ENCODE measurements at places on chromosomes 11 and 22.

DNA sequence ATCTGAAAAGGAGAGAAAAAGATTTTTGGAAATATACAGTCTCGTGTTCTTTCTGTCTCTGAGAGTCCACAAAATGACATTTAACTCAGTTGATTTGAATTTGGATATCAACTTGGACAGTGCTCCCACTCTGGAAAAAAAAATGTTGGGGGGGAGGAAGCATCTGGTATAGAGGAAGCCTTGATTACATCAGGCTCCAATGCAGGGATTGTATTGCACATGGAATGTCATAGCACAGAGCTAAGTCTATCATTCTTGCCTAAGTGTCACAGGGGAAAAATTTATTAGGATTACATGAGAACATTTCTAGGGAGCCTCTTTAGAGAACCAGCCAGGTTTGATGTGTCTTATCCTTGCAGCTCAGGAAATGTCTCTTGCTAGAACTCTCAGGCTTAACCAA, 23.0 kb downstream of the MS4A6A start:
- no peak for DNase-seq

GRCh38 chr11:65896034-65896999, 3.9 kb downstream of the FOSL1 start:
- no peak for DNase-seq

- no peak for DNase-seq
These were observed 170.0 kb downstream of the NCAM1 start for GRCh38 chr11:113131036-113131775.

GRCh38 chr11:69573761-69574607, 67.0 kb upstream of the CCND1 start:
- no peak for DNase-seq

DNA sequence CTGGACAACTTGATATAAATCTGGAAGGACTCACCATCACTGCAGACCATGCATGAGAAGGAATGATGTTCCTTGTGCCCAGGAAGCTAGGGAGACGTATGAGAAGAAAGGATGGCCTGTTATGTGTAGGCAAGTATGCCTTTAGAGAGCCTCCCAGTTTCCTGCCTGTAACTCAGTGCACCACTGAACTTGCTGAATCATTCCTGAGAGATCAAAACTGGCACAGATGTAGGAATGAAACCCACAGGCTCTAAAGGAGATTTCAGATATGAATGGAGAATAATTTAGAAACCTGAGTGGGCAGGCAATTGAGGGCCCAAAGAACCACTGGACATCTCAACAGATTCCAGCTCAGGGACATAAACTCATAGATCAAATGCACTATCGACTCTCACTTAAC, 38.4 kb upstream of the PRSS23 start:
- DNase-seq, result no peak

DNA sequence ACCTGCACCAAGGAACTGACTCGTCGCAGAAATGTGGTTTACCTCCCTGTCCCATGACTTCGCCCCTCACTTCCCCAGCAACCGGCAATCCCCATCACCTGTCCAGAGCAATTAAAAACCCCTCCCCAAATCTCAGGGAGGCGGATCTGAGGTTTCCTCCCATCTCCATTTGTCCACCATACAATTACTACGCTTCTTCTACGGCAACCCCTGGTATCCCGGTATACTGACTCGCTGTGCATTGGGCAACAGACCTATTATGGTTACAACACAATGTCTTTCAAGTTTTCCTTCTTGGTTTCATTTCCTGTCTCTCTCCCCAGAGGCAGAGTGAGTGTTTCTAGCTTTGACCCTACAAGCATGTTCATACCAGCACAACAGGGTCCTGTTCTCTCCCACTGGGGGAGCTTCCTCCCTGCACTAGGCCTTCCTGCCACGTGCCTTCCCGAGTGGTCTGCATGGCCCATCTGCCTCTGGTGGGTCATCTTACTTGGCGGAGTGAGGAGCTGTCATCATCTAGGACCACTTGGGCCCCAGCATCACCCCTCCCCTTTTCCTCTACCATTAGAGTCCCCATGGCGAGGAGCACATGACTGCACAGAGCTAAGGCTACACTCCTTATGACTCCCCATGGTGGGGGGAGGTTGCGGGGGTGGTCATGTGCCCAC, 30.3 kb upstream of the NAP1L4 start:
- DNase-seq, result no peak

- DNase-seq, result no peak
These were observed 19.3 kb upstream of the MIEF1 start for GRCh38 chr22:39482768-39483167.

DNA sequence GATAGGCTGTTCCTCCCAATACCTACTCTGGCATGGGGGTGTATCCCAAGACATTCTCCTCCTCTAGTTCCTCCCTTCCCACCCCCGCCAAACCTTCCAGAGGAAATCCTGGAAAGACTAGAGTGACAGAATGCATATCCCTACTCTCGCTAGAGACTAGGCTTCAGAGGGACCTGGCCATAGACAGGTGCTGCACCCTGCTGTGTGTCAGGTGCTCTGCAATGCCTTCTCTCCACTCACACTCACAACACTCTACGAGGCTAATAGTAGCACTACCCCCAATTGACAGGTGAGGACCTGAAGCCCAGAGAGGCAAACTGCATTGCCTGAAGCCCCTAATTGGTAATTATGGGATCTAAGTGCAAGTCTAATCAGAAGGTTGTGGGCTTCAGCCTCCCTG, 46.2 kb upstream of the LMO1 start:
- DNase-seq, result no peak

- DNase-seq, result no peak
These were observed 588.4 kb upstream of the LRRC4C start for GRCh38 chr11:42047637-42048555.

DNA sequence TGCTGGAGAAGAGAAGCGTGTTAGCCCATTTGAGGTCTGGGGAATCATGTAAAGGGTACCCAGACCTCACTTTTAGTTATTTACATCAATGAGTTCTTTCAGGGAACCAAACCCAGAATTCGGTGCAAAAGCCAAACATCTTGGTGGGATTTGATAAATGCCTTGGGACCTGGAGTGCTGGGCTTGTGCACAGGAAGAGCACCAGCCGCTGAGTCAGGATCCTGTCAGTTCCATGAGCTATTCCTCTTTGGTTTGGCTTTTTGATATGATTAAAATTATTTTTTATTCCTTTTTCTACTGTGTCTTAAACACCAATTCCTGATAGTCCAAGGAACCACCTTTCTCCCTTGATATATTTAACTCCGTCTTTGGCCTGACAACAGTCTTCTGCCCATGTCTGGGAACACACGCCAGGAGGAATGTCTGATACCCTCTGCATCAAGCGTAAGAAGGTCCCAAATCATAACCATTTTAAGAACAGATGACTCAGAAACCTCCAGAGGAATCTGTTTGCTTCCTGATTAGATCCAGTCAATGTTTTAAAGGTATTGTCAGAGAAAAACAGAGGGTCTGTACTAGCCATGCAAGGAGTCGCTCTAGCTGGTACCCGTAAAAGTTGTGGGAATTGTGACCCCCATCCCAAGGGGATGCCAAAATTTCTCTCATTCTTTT, 65.2 kb downstream of the ALX4 start:
- no peak for DNase-seq

DNA sequence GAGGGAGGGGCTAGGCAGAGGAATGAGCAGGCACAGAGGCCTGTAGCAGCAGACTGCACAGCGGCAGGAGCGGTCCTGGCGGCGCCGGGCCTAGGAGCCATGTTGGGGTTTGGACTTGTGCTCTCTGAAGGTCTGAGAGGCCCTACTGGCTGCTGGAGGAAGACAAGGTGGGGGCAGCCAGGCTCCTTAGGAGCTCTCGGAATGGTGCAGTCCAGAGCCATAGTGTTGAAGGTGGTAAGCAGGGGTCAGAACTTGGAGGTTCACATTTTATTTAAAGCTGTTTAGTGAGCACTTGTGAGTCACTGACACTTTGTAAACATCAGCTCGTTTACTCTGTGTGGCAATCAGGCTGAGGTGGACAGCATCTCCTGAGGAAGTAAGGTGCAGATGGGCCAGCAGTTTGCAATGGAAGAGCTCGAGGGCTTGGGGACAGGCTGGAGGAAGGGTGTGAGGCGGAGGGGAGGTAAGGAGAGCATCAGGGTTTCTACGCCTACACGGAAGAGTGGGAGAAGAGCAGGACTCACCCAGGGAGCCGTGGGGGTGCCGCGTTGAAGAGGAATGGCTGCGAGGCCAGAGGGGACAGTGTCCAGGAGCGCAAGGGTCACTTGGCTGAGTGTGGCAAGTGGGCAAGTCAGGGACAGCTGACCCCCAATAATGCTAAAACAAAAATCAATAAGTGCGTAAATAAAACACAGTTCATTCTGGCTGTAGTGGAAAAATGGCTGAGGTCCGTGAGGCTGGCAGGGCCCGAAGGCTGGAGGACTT, 10.0 kb upstream of the TMEM191C start:
- DNase-seq, result no peak

DNA sequence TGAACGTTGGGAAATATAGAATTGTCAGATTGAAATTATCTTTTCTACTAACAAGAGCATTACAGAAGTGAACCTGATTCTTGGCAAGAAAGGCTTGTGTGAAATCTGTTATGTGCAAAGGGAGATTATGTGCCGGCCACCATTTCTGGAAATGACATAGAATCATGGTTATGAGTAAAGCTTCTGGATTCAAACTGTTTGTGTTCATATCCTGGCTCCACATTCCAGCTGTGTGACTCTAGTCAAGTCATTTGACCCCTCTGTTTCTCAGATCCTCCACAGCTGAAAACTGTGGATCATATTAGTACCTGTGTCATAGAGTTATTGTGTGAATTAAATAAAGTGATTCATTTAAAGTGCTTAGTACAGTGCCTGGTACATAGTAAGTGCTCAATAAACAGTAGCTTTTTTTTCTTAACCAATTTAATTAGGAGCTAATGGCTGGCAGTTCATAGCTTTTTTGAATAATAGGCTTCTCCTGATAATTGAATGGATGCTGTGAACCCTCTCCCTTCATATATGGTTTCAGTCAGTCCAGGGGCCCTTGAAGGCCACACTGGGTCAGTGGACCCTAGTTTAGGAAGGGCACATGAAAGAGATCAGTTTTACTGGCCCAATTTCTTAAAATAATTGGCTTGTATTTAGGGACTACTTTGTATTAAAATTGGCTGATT, 34.6 kb downstream of the EHF start:
- DNase-seq, result no peak

DNA sequence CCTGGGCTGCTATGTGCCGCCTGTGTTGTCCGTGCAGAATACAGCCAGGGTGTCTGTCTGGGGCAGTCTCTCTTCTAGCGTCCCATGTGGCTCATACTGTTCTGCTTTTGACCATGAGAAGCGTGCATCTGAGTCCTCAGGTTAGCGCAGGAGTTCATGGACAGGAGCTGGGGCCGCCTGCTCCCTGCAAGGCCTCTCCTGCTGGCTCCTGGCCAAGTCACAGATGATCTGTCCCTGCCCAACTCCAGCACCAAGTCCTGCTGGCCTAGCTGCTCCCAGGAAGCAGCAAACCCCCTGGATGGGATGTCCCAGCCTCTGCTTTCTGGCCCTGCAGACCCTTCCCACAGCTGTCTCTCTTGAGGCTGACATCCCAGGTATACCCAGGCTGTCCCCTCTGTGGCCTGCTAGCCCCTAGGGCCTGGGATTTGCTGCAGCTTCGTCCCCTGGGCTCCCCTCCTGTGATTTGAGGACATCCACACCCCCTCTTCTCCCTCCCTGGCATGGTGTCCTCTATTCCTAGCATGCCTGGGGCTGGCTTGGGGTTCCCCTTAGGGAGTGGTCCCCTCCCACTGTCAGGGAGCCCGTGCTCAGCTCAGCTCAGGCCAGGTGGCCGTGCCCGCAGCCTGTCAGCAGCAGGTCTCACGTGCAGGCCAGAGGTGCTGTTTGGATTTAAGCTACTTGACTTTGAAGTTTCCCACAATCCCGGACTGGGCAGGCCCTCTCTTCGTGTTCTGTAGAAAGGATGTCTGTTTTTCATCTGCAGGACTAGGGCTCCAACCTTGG, 17.8 kb downstream of the PRR5 start:
- DNase-seq, result no peak

DNA sequence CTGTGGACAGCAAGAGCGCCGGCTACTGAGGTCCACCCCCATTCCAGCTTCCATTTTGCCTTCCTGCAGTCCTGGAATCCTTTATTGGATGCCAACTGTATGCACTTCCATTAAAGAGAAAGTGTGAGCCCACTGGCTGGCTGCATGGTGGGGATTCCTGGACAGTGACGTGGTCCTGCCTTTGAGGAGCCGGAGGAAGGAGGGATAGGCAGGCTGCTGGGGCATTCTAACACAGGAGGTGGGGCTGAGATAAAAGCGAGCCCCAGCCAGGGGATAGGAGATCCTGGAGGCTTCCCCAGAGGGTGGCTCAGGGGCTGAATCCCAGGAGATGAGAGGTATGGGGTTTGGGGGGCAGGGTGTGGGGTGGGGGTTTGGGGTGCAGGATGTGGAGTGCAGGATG, 984.7 kb downstream of the BRD1 start:
- DNase-seq, result no peak

DNA sequence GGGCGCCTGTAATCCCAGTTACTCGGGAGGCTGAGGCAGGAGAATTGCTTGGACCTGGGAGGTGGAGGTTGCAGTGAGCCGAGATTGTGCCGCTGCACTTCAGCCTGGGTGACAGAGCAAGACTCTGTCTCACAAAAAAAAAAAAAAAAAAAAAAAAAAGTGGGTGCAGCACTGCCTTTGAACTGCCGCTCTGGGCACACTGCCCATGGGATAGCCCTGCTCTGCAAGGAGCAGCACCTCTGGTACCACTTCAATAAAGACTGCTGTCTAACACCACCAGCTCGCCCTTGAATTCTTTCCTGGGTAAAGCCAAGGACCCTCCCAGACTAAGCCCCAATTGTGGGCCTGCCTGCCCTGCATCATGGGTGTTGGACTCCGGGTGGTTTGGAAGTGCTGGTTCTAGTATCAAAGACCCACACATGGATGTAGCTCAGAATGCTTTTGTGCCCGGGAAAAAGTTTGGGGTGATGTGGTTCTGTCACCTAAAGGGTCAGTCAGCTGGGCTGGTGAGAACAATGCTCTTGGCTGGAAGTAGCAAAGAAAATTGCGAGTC, 444.3 kb downstream of the TBC1D22A start:
- no peak for DNase-seq

GRCh38 chr11:6320411-6321155, at the start of gene CAVIN3:
TSS of gene CAVIN3 (minus strand) at chr11:6320501. CDS start at chr11:6320476, 25 bp downstream.
- peak; percentile 87 for DNase-seq

DNA sequence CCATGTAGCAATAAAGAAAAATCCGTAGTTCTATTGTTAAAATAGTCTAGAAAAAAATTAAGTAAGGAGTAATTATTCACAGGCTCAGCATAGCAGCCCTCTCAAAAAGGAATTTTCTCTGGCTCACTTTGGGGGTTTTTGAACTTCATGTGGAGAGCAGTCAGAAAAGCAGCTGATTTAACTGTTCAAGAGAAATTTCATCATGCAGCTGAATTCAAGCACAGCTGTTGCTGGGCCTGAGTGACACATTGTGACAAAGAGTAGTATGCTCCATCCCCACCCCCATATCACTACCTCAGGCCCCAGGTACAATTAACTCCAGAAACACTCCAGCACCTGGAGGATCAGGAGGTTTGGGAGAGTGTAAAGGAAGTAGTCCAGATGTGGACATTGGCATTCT, 272.1 kb downstream of the FAM76B start:
- no peak for DNase-seq

DNA sequence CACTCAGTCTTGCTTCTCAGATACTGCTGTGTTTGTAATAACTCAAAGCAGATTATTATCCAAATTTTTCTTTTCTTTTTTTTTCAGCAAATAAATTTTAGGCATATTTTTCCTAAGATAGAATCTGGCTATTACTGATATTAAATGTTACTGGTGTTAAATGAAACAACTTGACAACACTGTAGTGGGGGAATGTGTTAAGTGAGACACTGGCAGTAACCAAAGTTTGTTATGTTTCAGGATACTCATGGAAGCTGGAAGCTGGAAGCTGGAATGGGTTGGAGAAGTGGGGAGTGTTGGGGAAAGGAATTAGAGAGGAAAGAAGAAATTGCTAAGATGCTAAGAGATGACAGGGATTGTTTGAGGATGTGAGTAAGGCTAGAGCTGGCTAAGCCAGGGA, 24.9 kb downstream of the PGR start:
- DNase-seq, result no peak
